ENCODE measurements at places on chromosomes 1 and 21. TPM values are rescaled to one million over a fixed set of nuclear protein-coding genes. Genes with fewer than 3 reads are reported as not detected.
A peak's percentile ranks its signal among the peaks of the same experiment; 100 is the strongest.

Gene RASSF5
- 24.2 TPM for total RNA-seq

Gene FHL3
- 8.1 TPM for total RNA-seq

Gene AADACL3
- total RNA-seq = not detected

Gene RGS1
- total RNA-seq = 0.79 TPM

Gene LORICRIN
- not detected for total RNA-seq

Gene RALGPS2
- 15.2 TPM for total RNA-seq

Gene ETS2
- 45.2 TPM for total RNA-seq

Gene SHISAL2A
- total RNA-seq = not detected

Gene CFHR5
- total RNA-seq = not detected

Gene NBPF8
- total RNA-seq = 2.1 TPM

DNA sequence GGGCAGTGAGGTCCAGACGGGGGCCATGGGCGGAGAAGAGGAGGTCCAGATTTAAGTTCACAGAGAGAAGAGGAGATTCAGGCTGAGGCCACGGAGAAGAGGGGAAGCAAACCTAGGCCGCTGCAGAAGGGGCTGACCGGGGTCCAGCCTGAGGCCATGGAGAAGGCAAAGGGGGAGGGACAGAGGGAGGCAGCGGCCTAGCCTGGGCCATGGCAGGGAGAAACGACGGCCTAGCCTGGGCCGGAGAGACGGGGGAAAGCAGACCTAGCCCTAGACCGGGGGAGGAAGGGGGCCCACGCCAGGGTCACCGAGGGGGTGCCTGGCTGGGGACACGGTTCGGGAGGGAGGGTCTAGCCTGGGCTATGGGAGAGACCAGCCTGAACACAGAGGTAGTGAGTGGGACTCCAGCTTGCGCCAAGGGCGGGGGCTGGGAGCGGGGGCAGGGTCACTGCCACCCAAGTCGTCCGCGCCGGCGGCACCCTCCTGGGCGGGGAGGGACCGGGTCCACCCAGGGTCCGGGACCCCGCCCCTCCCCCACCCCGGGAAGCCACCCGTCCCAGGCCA lies 459 bp downstream of the CAPZB start:
- no peak for DNase-seq

GRCh38 chr1:172108161-172108893 lies 267.0 kb downstream of the DNM3 start:
- DNase-seq = no peak

- DNase-seq = no peak
These were observed 160.5 kb downstream of the PEX14 start for GRCh38 chr1:10635085-10635896.

DNA sequence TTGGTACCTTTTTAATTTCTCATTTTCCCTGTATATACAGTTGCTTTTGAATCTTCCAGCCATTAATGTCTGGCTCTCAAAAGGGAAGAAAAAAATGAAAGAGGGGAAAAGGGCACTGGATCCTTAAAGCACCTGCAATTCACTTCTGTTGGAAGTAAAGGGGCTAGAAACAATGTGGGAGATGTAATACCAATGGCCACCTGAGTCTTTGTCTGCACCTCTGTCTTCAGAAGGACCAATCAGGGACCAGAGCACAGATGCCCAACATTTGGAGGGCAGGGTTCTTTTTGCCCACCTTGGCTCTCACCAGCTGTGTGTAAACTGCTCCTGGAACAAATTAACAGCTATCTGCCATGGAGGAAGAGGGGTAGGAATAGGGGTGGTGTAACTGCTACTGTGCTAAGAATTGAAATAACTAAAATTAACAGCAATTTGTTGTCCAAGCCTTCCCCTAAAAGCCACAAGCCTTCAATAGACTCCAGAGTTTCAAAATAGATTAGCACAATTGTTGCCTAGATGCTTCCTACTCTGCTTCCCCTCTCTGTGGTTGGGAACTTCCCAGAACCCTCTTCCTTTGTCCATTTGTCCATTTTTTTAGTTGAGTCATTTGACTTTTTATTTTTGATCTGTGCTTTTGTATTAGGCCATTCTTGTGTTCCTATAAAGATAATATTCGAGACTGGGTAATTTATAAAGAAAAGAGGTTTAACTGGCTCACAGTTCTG lies 11.5 kb upstream of the LRRC8B start:
- DNase-seq = no peak

- no peak for DNase-seq
These were observed 75.3 kb upstream of the RGS4 start for GRCh38 chr1:162993846-162994245.

DNA sequence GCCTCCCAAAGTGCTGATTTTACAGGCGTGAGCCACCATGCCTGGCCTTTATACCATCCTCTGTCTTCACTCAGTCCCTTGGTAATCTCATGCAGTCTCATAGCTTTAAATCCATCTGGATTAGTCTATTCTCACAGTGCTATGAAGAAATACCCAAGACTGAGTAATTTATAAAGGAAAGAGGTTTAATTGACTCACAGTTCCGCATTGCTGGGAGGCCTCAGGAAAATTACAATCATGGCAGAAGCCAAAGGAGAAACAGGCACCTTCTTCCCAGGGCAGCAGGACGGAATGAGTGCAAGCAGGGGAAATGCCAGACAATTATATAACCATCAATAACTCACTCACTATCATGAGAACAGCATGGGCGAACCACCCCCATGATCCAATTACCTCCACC lies 49.1 kb upstream of the CPLANE2 start:
- DNase-seq = no peak

DNA sequence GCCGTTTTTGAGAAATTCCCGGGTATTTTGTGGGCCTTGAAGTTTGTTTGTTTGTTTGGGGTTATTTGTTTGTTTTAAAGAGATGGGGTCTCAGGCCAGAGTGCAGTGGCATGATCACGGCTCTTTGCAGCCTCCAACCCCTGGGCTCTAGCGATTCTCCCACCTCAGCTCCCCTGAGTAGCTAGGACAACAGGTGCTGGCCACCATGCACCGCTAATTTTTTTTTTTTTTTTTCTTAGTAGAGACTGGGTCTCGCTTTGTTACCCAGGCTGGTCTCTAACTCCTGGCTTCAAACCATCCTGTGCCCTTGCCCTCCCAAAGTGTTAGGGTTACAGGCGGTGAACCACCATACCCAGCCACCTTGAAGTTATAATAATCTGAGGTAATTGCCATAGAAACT lies 2.0 kb downstream of the CHTOP start:
- no peak for DNase-seq

GRCh38 chr21:27388825-27389224 lies 421.9 kb upstream of the ADAMTS5 start:
- no peak for DNase-seq

DNA sequence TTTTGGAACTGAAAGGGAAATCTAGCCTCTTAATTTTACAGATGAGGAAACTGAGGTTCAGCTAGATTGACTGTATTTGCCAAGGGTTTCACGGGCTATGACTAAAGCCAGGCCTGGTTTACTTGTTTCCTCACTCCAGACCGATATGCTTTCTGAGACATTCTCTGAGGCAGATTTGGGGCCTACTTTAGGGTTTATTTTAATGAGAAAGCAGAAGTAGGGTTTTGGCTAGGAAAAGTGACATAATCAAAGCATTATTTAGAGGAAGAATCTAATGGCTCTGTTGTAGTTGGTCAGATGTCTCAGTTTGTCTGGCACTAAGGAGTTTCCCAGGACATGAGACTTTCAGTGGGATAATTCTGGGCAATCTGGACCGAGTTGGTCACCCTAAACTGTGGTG lies 1.5 kb upstream of the RPTN start:
- DNase-seq = no peak

- no peak for DNase-seq
These were observed 76.8 kb downstream of the STUM start for GRCh38 chr1:226625326-226625725.

DNA sequence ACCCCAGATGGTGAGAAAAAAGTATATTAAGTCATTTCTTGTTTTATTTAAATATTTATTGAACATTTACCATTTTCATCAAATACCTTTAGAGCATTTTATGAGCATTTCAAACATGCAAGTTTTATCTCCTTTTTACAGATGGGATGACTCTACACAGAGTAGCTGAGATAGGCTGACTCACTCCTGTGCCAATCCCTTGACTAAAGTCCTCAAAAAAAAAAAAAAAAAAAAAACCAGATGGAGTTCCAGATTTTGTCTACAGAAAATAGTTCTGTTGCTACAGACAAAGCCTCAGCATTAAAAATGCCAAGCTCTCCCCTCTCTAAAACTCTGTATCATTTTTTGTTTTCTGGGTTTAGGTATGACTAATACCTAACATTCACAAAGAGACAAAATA lies 303.0 kb upstream of the PLD5 start:
- no peak for DNase-seq

DNA sequence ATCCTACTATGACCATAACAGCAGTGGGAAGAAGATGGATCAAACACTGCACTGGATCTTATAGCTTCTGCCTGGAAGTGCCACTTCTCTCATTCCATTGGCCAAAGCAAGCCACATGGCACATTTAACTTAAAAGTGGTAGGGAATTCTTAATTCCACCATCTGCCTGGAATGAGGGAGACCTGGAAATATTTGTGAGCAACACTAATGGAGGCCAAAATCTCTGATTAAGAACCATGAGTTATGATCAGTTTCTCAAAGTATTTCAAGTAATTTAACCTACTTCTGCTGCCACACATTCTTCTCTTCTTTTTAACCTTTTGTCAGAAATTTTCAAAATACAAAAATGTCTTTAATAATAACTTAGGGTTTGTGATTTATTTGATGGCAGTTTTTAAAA lies 154.0 kb upstream of the C1orf87 start:
- DNase-seq = no peak

DNA sequence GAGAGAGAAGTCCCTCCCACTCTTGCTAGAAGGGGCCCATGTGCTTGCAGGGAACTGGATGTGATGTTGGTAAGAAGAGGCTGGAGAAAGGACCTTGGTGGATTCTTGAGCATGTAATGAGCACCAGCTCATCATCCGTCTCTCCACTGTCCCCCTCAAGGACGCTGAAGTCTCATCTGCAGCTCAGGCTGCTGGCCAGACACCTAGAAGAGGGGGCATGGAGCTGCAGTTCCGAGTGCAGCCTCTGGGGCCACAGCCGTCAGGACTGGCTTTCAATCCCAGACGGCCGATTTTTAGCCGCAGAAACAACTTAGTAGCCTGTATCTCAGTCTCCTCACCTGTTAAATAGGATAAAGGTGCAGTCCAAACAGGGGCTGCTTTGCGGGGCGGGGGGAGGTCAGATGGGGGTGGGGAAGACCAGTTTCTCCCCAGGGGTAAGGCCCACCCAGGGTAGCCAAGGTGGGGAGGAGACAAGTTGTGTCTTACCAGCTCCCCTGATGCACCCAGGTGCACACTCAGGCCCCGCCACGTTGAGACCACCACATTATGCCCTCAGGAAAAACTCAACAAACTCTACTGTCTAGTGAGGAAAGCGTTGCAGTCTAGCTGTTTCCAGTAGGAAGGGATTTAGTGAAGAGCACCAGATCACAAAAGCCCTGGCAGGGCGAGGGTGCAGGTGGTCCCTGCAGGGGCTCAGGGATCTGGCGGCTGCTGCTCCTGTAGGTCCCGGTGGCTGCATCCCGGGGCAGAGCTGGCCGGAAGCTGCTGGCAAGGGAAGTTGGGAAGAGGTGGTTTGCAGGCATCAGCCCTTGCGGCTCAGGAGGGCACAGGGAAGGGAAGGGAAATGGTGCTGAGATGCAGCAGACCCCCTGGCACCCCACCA lies 29.5 kb downstream of the LDLRAP1 start:
- peak; percentile 74 for DNase-seq

- DNase-seq = no peak
These were observed 34.4 kb downstream of the WNT9A start for GRCh38 chr1:227913396-227913763.

GRCh38 chr1:239189998-239190512 lies 196.3 kb upstream of the CHRM3 start:
- DNase-seq = no peak

- DNase-seq = no peak
These were observed 44.9 kb upstream of the PCBP3 start for GRCh38 chr21:45598666-45599065.

GRCh38 chr1:19547814-19548213 lies 62.5 kb upstream of the CAPZB start:
- no peak for DNase-seq

All from right cardiac atrium (tissue), 5 donors.